Prostate gland (tissue), 2 donors: ENCODE measurements at places on chromosomes 3 and 15. TPM values are rescaled to one million over a fixed set of nuclear protein-coding genes. Genes with fewer than 3 reads are reported as not detected.

- DNase-seq = no peak
These were observed 60.9 kb upstream of the PYGO1 start for GRCh38 chr15:55649058-55649423.

TMEM40 gene
- total RNA-seq = 8.5 TPM

GRCh38 chr3:120554812-120555606 is 41.1 kb upstream of the NDUFB4 start:
- DNase-seq = no peak

RASA2 gene
- total RNA-seq = 13.5 TPM

- DNase-seq = no peak
These were observed 1.9 kb upstream of the ACTL6A start for GRCh38 chr3:179560791-179561190.

DNA sequence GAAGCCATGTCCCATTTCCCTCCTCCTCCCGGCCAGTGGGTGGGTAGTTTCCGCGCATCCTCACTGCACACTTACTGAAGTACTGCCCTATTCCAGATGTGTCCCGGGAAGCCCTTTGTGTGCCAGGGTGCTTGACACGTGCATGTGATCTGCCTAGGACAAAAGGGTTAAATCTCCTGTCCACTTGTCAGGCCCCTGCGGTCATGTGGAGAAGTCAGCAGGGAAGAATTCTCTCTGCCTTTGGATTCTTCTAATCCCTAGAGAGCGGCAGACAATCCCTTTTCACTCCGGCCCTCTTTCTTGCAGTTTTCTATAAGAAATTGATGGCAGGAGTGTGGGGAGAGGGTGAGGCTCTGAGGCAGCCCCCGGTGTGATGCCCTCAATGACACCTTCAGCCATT is 19.8 kb downstream of the ST8SIA2 start:
- DNase-seq = no peak

GPR27 gene
- 11.2 TPM for total RNA-seq

GRCh38 chr3:77887611-77888010 is 847.7 kb downstream of the ROBO2 start:
- DNase-seq = no peak

DNA sequence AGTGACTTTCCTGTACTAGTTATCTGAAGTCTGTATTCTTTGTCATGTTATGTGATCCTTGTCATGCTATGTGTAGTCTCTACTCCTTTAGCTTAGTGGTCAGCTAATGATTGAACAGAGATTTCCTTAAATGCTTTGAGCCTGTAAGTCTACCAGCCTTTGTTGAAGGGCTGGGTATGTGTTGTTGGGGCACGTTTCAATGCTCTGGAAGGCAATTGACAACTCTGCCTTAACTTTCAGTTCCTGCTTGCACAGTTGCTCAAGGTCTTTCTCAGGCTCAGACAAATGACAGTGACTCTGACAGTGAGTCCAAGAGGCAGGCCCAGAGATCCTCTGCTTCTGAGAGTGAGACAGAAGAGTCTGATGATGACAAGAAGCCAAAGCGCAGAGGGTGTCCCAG is 89.3 kb downstream of the CHD2 start:
- DNase-seq = no peak

DNA sequence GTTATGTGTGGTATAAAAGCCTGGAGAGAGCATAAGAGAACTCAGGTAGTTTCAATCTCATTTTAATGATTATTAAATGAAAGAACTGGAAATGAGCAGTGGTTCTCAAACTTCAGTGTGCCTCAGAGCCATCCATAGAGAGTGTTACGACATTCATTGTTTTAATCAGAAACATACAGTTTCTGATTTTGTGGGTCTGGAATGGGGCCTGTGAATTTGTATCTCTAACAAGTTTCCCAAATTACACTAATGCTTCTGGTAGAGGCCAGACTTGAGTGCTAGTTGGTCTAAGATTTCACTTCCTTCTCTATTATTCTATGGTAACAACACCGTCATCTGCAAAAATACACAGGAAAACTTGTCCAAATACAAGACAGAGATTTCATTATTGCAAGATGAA is 292.0 kb upstream of the NECTIN3 start:
- no peak for DNase-seq

- no peak for DNase-seq
These were observed 53.2 kb upstream of the ZNF148 start for GRCh38 chr3:125428216-125428830.

DNA sequence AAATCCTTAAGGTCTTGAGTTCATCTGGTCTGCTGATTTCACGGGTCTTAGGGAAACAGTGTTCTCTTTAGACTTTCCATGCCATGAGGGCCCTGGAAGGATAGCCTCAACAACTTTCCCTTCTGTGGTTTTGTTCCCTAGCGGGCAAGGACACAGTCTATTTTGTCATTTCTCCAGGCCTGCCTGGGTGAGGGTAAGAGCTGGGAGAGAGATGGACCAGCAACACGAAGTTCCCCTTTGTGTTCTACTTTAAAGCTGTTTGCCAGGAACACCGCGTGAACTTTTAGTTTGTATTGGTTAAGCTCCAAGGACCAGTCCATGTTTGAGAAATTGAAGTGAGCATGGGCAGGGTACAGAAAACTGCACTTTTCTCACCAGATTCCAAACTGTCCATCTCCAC is 20.9 kb downstream of the ST3GAL6 start:
- DNase-seq = peak; percentile 72

DNA sequence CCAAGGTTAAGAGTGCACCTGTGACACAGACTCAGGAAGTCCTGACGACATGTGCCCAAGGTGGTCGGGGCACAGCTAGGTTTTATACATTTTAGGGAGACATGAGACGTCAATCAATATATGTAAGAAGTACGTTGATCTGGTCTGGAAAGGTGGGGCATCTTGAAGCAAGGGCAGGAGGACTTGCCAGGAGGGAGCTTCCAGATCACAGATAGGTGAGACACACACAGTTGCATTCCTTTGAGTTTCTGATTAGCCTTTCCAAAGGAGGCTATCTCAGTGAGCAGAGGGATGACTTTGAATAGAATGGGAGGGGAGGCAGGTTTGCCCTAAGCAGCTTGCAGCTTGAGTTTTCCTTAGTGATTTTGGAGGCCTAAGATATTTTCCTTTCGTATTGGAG is 257.4 kb downstream of the CGGBP1 start:
- no peak for DNase-seq

GRCh38 chr3:187281191-187281714 is 10.3 kb downstream of the MASP1 start:
- DNase-seq = no peak

RPL4 gene
- 2,395 TPM for total RNA-seq

LIPC gene
- total RNA-seq = not detected

- DNase-seq = no peak
These were observed 165.6 kb downstream of the GMNC start for GRCh38 chr3:190696777-190697501.
